Head of caudate nucleus (tissue), 42 donors: ENCODE measurements at places on chromosomes 5 and 9.

- no peak for DNase-seq
Observed at GRCh38 chr9:98010445-98010844, 27.3 kb downstream of the ANP32B start.

DNA sequence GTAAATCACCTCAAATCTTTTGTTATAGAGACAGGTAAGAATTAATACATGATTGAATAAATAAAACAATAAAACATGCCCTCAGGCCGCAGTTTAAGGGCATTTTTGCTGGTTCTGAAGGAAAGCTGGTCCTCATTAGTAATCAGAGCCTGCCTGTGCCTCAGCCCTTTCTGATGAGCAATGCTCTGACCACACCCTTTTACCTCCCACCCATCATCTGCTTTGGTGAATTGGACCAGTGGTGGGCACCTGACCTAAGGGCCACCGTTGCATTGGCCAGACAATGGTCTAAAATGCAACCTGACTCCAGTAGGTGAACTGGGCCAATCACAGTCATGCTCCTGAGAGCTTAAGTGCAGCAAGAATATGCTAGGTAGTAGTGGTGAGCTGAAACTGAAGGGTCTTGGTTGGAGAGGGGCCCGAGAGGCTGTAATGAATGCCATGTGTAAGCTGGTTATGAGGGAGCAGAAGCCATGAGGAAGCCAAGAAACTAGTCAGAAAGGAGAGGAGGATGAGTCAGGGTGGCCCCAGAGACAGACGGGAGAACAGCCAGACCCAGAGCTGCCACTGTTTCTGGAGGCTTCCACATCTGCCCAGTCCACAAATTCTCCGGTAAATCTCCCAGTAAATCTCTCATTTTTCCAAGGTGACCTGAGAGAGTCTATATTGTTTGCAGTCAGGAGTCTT is 45.5 kb upstream of the ZSWIM6 start:
- no peak for DNase-seq

GRCh38 chr5:145471831-145472612 is 363.1 kb downstream of the PRELID2 start:
- DNase-seq, result no peak

DNA sequence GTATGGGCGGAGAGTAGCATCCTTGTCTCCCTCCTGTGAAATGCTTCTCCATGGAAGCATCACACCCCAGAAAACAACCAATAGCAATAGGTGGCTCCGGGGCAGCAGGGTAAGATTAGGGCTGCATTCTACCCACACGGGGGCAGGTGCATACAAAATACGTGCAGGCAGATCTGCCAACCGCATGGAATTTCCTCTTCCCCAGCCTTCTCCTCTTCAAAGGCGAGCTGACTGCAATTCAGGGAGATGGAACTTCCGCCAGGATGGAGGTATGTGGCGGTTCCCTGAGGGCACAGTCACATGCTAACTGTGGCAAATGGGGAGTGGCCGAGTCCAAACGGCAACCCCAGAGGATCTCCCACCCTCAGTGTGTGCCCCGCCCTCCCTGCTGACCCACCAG is 81.5 kb downstream of the LMNB1 start:
- no peak for DNase-seq

DNA sequence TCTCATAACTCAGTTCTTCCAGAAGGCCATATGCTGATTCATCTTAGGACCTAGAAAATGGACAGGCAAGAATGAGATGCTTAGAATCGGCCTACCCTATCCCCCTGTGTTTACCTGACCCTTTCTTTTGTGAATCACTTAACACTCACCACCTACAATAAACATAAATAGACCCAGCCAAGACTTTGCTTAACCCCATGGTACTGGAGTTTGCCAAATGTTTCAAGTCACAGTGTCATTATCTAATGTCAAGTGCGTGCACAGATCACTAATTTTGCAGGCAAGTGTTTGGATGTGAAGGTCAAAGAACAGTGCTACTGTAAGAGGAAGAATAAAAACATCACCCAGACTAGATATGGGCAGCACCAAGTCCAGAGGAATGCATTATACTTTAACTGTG is 77.5 kb downstream of the GLIS3 start:
- DNase-seq, result no peak

DNA sequence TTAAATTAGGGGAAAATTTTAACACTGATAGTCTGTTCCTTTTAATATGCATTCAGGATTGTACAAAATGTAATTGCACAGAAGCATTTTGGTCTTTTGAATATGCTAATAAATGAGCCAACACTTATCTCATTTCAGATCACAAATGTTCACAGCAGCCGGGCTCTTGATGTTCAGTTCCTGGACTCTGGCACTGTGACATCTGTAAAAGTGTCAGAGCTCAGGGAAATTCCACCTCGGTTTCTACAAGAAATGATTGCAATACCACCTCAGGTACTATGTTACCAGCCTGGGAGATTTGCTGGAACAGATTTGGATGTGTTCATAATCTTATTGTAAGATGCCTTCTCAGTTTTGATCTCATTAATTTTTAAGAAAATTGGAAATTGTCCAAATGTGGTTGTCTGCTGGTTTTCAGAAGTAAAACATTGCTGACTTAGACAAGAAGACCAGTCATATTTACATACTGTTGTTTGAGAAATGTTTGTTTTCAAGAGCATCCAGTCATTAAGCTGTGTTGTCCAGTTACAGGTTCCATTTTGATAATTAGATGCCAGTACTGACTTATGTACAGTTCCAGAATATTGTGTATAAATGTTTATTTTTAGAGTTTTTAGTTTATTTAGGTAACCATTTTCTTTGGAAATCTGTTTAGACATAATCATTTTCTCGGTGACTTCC is 23.0 kb upstream of the TMOD1 start:
- DNase-seq, result no peak

DNA sequence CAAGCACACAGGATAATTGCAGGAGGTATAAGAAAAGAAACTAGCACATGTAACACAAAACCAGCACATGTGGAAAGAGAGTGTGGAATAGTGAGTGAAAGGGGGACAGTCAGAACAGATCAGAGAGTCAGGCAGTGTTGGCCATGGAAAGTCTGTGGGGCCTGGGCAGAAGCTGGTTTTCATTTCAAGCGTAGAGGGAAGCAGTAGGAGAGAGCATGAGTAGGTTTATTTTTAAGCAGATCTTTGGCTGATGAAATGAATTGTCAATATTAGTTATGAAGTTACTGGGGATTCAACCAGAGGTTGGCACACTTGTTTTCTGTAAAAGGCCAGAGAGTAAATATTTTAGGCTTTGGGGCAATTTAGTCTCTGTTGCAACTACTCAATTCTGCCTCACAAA is 283.1 kb downstream of the SMARCA2 start:
- DNase-seq, result no peak

DNA sequence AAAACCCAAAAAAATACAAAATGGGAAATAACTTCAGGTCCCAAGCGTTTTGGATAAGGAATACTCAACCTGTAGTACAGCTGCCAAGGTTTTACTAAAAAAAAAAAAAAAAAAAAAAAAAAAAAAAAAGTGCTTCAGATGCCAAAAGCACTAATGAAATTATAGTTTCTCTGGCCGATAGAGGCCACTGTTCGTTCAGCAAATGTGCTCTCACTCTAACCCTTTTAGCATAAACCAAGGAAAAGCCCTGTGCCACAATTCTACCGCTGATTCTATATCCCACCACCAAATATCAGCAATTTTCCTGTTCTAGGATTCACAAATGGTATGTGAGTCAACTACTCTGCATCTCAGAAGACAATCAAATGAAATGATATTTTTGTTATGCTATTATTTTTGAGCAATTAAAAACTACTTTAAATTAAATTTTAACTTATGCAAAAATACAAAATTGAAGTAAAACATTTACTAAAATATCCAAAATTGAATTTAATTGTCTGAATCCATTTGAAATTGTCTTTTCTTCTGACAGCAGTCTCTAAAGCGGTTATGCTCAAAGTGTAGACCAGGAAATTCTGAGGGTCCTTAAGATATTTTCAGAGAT is 79.8 kb downstream of the RICTOR start:
- no peak for DNase-seq

DNA sequence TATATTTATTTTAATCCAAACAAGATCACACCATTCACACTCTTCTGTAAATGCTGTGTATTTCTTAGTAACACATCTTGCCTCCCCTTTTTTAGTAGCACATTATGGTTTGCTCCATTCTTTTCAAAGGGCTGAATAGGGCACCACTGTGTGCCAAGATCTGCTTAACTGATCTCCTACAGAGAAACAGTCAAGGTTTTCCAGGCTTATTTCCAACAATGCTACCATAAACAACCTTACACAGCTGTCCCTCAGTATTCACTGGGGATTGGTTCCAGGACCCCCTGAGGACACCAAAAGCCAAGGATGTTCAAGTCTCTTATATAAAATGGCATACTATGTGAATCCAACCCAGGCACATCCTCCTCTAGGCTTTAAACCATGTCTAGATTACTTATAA is 16.5 kb downstream of the GOLM1 start:
- DNase-seq, result no peak

DNA sequence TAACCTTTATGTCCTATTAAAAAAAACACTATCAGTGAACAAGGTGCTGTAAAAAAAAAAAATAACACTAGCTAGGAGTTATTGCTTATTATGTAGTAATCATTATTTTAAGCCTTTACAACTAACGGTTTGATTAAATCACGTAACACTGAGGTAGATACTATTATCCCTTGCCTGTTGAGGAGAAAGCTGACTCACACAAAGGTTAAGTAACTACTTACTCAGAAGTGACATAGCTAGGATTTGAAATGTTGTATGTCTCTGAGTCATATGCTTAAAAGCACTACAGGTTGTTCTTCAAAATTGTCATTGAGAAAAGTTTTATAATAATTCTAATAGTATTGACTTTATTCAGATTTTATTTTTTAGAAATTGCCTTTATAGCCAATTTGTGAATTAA is 8.8 kb downstream of the TENT2 start:
- no peak for DNase-seq

GRCh38 chr9:81632599-81632998 is 56.7 kb downstream of the TLE1 start:
- no peak for DNase-seq

GRCh38 chr9:130578865-130579737 is at the start of gene FUBP3:
TSS of gene FUBP3 (plus strand) at chr9:130579577. CDS start at chr9:130579681, 104 bp downstream.
- peak; percentile 97 for DNase-seq

- no peak for DNase-seq
Observed at GRCh38 chr5:34496260-34496691, 159.9 kb upstream of the RAI14 start.

DNA sequence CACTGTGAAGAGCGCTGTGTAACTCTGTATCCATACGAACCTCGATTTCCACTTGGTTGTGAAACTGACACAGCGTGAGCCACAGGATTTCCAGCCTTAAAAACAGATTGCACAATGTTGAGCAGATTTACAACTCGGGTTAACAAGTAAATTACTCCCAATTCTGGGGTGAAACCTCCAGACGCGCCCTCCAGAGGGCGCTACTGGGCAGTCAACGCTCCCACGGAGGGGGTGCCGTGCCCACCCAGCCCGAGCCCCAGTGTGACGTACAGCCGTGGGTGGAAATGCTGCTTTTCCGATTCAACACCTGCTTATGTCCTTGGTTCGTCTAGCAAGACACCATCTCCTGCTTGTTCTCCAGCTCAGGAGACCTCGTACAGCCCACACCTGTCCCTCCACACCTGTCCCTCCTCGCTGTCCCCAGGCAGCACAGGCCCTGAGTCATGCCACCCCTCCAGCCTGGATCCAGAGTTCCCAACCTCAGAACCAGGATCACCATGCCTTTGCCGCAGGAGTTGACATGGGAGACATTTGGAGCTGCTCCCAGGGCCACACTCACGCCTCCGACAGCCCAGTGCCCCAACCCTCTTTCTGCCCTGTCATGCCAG is 34.4 kb upstream of the SLC6A3 start:
- no peak for DNase-seq

DNA sequence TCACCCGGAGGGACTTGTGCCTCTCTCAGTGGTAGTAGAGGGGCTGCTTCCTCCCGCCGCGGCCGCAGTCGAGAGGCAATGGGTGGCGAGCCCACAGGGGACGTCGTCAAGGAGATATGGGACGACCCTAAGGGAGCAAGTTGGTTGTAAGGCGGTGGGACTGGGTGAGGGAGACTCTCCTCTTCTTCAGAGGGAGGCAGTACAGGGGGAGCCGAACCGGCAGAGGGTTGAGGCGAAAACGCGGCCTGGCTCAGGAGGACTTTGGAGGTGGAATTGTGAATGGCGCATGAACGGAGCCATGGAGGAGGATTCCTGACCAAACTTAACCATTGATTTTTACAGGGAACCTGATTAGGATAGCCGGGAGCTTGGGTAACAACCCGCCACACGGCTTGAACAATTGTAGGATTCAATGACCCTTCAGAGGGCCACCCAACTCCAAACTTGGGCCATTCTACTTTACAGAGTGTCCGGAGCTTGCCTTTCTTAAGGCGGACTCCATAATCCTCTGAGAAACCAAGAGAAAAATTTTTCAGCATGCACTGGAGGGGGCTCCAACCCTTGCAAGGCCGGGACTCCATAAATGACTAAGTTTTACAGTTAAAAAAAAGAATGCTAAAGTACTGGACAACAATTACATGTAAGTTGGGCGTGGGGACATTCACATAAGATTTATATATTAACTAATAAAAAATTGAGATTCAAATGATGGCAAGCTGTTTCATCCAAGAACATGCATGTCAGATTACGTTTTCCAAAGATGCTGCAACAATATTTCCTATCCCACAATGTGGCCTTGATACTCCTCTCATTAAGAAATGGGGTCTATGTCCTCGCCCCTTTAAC is 19.4 kb upstream of the RHOBTB3 start:
- DNase-seq, result no peak

GRCh38 chr5:133602835-133603380 is 9.4 kb downstream of the FSTL4 start:
- no peak for DNase-seq

DNA sequence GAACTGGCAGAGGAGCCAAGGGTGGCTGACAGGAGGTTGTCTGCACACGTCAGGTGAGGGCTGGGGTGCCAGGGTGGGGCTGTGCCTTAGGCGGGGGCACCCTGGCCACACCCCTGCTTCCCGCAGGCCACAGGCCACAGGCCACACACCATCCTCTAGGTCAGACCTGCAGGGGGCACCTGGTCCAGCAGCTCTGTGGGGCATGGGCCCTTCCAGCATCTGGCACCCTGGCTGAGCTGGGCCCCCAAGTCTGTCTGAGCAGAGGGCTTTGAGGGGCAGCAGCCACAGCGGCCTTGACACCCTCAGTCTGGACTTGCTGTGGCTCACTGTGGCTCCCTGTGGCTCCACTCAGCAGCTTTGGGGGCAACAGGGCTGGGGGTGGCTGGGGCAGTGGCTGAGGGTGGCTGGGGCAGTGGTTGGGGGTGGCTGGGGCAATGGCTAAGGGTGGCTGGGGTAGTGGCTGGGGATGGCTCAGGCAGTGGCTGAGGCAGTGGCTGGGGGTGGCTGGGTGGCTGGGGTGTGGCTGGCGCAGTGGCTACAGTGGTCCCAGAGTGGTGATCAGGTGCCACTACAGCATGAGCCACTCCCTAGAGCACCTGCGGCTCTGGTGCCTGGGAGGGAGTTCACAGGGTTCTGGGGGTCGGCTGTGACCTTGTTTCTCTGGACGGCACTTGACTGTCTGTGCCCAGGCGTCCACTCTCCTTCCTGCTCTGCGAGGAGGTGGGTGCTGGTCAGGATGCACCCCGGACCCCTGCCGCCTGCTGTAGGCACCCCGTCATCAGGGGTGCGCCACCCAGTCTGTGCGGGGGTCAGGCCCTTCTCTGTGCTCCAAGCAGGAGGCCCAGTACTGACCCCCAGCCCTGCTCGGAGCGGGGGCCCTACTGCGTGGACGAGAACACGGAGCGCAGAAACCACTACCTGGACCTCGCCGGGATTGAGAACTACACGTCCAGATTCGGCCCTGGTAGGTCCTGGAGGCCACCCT is 27.1 kb downstream of the NKD2 start:
- DNase-seq, result no peak

GRCh38 chr5:43042176-43042625 is 2.1 kb upstream of the ANXA2R start:
- DNase-seq, result no peak
